ENCODE measurements at places on chromosomes 16 and 17.

- peak; percentile 26 for DNase-seq
These were observed at the start of gene HS3ST2 for GRCh38 chr16:22813948-22814710. Gene HS3ST2 (plus strand): TSS chr16:22814162. CDS start chr16:22814611, 449 bp downstream.

DNA sequence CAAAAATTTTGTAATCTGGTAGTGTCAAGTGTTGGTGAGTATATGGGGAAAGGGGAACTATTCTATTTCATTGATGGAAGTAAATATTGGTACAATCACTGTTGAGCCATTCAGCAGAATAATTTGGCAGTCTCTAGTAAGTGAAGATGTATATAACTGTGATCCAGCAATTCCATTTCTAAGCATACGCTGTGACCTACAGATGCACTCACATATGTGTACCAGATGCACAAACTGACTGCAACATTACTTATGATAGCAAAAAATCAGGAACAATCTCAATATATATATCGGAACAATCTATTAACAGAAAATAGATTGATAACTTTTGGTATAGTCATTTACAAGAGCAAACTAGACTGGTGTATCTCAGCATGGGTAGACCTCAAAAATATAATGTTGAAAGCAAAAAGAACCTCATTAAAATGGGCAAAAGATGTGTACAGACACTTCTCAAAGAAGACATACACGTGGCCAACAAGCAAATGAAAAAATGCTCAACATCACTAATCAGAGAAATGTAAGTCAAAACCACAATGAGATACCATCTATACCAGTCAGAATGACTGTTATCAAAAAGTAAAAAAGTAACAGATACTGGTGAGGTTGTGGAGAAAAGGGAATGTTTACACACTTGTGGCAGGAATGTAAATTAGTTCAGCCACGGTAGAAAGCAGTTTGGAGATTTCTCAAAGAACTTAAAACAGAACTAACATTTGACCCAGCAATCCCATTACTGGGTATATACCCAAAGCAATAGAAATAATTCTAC is 20.7 kb downstream of the ADAP2 start:
- no peak for DNase-seq

DNA sequence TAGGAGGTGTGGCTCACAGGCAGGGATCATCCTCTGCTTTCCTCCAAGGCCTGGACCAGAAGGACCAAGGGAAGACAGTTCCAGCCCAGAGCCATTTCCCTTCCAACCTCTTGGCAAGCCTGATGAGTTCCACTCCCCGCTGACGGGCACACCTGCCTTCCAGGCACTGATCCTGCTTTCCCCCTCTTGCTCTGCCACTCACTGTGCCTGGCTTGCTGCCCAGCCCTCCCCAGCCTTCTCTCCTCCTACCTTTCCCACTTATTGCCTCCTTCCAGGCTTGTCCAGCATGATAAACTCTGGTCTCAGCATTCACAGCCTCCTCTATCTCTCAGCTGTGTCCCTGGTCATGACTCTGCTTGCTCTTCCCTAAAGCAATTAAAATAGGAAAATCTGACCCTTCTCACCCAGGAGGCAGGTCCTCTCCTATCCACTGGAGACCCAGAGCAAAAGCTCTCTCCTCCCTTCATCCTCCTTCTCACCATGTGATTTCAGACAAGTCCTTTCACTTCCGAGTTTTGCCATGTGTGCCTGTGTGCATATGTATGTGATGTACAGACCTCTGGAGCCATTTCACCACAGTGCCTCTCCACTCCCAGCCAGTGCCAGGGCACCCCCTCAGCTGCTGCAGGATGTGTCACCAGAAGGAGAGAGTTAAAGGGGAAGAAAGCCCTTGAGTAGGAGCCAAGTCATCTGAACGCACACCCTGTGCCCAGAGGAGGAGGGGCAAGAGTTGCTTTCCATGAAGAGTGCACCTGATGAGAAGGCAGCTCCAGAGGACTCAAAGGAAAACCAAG is 13.4 kb upstream of the TMEM170A start:
- no peak for DNase-seq

- DNase-seq = no peak
These were observed 31.4 kb downstream of the COG1 start for GRCh38 chr17:73224237-73224636.

GRCh38 chr16:9943121-9943520 is 239.1 kb downstream of the GRIN2A start:
- DNase-seq = no peak

DNA sequence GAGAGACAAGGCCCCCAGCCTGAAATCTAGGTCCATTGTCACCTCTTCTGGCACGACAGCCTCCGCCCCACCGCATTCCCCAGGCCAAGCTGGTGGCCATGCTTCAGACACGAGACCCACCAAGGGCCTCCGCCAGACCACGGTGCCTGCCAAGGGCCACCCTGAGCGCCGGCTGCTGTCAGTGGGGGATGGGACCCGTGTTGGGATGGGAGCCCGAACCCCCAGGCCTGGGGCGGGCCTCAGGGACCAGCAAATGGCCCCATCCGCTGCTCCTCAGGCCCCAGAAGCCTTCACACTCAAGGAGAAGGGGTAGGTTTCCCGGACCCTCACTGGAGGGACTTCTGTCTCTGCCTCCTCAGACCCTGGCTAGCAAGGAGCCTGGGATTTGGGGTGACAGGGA is 1.0 kb downstream of the TEDC2 start:
- DNase-seq = no peak

DNA sequence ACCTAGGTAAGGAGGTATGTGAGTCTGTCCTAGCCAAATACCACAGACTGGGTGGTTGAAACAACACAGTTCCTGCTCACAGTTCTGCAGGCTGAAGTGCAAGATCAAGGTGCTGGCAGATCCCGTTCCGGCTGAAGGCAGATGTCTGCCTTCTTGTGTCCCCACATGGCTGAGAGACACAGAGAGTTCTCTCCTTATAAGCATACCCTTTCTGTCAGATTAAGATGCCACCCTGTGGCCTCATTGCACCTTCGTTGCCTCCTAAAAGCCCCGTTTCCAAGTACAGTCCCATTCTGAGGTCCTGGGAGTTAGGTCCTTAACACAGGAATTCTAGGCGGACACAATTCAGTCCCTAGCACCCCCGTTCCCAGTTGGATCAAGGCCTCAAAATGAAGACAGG is 9.1 kb upstream of the TMEM11 start:
- no peak for DNase-seq

GRCh38 chr16:61403386-61403785 is 632.9 kb downstream of the CDH8 start:
- DNase-seq = no peak

DNA sequence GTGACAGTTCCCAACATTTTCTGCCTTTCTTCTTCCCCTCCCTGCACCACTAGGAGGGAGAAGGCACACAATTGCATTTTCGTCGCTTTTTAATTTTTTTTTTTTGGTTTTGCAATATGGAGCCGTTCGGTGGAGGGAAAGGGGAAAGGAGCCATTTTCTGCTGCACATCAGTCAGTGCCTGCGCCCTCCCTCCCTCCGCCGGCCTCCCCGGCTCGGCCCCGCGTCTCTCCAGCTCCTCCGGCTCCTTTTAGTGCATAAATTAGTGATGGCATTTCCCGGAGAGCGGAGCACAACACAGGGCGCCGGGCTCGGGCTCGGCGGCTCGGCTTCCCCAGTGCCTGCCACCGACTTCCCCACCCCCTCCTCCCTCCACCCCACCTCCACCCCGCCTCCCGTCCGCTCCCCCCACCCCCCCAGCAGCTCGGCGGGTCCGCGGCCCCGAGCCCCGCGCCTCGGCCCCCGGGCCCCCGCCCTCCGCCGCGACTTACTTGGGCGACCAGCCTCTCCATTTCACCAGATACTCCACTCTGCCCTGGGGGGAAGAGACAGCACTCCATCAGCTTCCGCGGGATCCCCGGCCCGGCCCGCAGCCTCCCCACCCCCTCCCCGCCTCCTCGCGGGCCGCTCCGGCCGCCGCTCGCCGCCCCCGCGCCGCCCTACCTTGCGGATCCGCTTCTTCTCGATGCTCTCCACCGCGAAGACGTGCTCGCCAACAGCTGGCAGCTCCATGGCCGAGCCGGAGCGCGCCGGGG is 542 bp downstream of the CBX4 start:
- DNase-seq = peak; percentile 51

GRCh38 chr16:84065536-84066132 is 23.0 kb upstream of the SLC38A8 start:
- peak; percentile 68 for DNase-seq

DNA sequence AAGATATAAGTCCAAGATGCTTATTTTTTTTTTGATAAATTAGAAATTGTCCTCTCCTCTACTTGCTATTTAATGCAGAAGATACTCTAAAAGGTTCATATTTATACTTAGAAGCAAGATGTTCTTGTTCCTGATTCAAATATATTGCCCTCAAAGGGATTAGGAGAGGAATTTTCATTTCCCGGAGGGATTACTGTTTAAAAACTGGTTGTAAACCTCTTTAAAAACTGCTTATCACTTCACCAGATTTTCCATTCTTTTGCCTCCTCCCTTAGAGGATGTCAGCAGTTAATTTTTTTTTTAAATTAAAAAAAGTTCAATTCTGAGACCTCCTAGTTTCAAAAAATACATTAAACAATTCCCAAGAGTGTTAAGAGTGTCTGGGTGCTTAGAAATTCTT is 2.8 kb downstream of the TENT4B start:
- DNase-seq = no peak

DNA sequence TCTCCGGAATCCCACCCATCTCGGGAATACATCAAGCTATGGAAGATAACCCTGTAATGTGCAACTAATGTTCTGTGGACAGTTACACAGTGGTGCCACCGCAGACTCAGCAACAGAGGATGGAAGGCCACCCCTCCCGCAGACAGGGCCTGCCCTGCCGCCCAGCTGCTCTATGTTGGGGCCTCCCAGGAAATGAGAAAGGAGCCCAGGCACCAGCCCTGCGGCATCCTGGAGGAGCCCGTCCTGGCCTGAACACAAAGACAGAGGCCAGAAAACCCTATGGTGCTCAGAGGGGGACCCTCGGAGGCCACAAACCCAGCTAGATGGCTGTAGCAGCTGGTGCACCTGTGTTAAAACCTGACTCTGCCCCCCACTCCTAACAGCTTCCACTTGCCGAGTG is 216.1 kb upstream of the RPL38 start:
- no peak for DNase-seq

DNA sequence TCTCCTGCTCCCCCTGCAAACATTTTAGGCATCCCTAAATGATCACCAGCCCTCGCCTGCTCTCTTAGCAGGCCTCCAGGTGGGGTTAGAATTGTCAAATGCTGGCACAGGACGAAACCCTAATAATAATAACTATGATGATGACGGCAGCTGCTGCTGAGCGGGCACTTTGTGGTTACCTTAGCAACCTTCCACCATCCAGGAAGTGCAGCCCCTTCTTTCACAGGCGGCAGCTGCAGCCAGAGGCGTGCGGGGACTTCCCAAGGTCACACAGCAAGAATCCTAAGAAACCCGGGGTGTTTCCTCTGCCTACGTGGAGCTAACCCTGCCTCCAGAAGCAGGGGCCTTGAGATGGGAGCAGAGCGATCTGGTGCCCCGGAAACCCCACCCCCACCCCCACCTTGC is 22.4 kb upstream of the EIF1 start:
- peak; percentile 41 for DNase-seq

- DNase-seq = no peak
These were observed 1.4 kb upstream of the CTRB2 start for GRCh38 chr16:75208242-75208825.

DNA sequence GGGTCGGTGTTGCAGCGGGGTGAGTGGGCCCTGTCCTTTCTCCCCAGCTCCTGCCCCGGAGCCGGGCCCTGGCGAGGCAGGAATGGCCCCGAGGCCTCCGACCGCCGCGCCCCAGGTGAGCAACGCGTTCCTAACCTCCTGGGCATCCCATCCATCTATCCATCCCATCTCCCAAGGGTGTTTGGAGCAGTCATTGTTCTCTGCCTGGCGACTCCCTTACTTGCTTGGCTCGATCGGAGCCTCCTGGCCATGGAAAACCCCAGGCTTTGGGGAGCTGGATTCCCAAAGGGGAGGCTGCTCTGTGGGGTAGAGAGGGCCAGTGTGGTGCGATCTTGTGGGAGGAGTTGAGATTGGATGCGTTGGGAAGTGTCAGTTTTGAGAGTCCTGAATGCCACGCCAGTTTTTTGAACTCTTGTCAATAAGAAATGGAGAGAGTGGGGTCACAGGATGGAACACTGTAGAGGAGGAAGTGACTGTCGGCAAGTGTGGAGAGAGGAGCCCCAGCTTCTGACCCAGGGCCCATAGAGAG is 684 bp downstream of the ZFP90 start:
- peak; percentile 18 for DNase-seq

DNA sequence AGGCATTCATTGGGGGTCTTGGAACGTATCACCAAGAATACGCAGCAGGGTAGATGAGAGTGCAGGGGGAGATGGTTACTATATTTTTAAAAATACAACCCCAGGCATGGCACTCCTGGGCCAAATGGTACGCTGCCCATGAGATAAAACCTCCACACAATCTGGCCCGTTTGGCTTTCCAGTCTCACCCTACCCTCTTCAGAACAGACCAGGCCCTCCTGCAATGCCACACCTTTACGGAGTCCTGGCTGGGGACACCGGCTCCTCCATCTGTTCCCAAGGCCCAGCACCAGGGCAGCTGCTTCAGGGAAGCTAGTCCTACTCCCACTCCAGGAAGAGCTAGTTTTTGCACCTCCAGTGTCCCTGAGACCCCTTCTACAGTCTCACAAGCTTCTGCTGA is 24.4 kb downstream of the SNN start:
- no peak for DNase-seq

GRCh38 chr17:18041776-18042175 is 2.6 kb downstream of the GID4 start:
- DNase-seq = peak; percentile 85

DNA sequence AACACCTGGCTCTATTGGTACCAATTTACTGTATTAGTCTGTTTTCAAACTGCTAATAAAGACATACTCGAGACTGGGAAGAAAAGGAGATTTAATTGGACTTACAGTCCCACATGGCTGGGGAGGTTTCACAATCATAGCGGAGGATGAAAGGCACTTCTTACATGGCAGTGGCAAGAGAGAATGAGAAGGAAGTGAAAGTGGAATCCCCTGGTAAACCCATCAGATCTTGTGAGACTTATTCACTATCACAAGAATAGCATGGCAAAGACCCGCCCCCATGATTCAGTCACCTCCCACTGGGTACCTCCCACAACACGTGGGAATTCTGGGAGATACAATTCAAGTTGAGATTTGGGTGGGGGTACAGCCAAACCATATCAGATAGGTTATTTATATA is 22.6 kb upstream of the GOSR1 start:
- peak; percentile 11 for DNase-seq

- no peak for DNase-seq
These were observed 8.3 kb downstream of the UBALD1 start for GRCh38 chr16:4606354-4606753.

DNA sequence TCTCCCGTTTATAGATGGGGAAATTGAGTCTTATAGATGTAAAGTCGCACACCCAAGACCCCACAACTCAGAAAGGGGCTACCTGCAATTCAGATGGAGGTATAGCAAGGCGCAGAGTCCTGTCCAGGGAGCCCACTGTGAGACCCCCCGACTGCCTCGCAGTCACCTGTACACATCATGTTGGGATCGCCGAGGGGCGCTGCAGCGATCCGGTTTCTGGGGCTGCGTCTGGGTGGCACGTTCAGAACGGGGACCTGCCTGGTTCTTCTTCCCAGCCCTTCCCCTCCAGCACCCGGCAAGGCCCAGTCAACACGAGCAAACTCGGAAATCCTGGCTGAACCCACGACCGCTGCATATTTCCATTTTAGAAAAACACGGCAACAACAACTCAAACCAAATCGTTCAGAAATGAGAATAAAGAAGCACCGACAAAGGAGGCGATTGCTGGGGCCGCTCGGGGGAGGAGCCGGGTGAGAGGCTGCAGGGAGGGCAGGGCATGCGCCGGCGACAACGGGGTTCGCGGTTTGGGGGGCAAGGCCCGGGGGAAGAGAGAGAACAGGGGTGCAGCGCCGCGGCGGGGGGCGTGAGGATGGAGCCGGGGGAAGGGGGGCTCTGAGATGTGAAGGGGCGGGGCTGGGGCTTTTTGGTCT is 643 bp downstream of the HSDL1 start:
- peak; percentile 8 for DNase-seq

GRCh38 chr16:48113001-48113400 is 42.8 kb downstream of the ABCC12 start:
- no peak for DNase-seq
